ENCODE measurements at places on chromosomes 3 and 15.

DNA sequence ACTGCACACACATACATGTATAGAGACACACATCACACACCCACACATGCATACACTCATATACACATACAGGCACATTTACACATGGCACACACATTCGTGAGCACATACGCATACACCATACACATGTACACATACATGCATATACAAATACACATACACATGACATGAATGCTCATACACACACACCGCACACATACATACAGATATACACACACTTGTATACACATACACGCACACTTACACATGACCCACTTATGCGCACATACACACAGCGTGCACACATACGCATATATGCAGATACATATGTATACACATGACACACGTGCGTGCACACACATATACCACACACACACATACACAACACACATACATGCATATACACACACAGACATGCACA, 162.7 kb downstream of the LRRK1 start:
- no peak for DNase-seq

GRCh38 chr3:168431491-168431890, 335.8 kb upstream of the GOLIM4 start:
- DNase-seq, result no peak

- DNase-seq, result no peak
These were observed 108.9 kb downstream of the DUT start for GRCh38 chr15:48440084-48440483.

GRCh38 chr3:16707260-16707659, 102.0 kb upstream of the DAZL start:
- no peak for DNase-seq

DNA sequence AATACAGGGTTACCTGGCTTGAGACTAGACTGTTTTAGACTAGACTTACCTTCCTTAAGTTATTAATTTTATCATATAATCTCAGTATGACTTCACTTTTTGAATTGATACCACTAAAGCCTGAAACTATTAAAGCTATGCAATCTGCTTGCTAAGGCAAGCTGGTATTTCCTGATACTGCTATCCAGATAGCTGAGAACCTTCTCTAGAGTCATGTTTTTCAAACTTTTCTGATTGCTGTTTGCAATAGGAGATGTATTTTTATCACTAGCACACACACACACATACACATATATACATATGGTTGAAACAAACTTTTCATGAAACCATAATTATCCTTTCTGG, 9.3 kb upstream of the MAGI1 start:
- no peak for DNase-seq

DNA sequence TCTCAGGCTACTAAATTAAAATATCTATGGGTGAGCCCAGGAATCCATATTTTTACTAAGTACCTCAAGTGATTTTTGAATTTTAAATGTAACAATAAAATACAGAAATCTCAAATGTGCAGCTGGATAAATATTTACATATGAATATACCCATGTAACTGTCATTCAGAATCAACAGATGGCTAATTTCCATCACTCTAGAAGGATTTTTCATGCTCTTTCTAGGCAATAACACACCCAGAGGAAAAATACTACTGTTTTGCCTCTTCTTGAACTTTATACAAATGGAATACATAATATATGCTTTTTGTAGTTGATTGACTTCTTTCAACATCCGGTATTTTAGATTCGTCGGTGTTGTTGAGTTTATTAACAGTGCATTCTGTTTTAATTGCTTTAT, 601.3 kb upstream of the NECTIN3 start:
- DNase-seq, result no peak

- no peak for DNase-seq
These were observed 40.1 kb upstream of the RASGRF1 start for GRCh38 chr15:79130535-79131130.

GRCh38 chr3:156109989-156110388, 10.4 kb upstream of the KCNAB1 start:
- DNase-seq, result no peak

- no peak for DNase-seq
These were observed 17.3 kb downstream of the KPNA1 start for GRCh38 chr3:122497425-122497824.

GRCh38 chr15:52680041-52680391, 828 bp upstream of the ATOSA start:
- DNase-seq, result no peak

DNA sequence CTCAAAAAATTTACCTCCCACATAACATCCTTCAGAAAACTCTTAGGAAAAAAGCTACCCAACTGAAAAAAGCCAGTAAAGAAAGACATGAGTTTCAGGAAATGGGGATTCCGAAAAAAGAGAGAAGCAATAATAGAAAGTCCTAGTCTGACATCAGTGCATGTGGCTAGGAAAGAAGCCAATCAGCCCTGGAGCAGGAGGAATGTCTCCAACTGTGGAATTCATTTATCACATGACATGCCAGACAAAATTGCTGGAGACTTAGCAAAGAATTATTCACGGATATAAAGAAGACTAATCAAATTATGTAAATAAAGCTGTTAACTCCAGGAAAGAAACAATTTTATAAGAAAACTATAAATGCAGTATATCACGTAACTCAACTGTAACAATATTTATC, 258.9 kb upstream of the RARB start:
- no peak for DNase-seq

DNA sequence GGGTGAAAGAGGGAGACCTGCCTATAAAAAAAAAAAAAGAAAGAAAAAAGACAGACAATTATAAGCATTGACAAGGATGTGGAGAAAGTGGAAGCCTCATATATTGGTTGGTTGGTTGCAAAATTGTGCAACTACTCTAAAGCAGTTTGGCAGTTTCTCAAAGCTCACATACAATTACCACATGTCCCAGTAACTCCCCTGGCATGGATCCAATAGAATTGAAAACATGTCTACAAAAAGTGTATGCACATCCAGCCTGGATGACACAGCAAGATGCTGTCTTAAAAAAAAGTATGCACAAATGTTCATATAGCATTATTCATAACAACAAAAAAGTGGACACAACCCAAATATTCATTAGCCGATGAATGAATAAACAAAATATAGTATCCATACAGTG, 19.5 kb downstream of the SETMAR start:
- no peak for DNase-seq

GRCh38 chr3:65953301-65953812, 85.4 kb downstream of the MAGI1 start:
- no peak for DNase-seq

DNA sequence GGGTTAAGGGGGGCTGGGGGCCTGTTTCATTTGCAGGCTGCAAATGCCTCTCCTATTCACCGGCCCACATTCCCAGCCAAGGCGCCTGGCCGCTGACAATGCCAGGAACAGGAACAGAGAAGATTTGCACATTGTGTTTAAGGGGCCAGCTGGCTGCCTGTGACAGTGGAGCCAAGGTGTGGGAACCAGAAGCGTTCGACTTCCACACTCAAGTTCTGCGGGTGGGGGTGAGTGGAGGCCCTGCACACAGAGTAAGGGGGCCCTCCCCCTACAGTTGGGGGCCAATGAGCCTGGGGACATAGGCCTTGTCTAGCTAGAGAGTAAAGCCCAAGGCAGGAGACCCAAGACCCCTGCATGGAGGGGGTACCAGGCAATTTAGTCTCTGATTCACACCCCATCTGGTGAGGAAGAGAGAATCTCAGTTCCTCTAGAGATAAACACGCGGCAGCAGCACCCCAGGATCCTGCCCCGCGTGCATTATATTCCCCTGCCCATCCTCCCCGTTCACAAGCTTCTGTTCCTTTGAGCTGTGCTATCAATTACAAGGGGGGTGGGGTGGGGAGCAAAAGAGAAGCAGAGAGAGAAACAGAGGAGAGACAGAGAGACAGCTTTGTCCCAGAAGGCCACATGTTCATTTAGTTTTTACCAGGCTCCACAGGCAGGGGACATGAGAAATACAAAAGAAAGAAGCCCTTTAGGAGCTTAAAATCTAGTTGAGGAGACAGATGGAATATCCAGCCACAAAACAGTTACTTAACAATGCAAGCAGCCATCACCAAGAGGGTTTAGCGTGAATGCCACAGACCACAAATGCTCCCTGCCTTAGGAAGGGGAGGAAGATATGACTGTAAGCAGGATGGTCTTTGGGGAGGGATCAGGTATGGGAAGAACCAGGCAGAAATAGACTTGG, 9.2 kb downstream of the IGDCC3 start:
- DNase-seq, result no peak

DNA sequence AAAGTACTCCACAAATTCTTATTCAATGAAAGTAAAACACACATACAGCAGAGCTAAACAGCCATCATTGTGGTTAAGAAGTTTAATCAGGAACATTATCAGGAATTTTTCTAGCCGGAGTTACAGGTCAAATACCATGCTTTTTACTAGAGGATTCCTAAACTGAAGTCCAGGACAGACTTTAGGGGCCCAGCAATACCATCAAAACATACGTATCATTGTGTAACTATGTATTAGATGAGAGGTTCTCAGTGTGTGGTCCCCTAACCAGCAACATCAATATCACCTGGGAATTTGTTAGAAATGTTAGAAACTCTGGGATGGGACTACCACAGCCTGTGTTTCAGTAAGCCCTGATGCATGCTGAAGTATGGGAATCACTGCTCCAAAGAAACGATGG, 404.2 kb upstream of the IL12A start:
- DNase-seq, result no peak

- no peak for DNase-seq
These were observed 5.2 kb upstream of the SEMA3B start for GRCh38 chr3:50263478-50264382.

DNA sequence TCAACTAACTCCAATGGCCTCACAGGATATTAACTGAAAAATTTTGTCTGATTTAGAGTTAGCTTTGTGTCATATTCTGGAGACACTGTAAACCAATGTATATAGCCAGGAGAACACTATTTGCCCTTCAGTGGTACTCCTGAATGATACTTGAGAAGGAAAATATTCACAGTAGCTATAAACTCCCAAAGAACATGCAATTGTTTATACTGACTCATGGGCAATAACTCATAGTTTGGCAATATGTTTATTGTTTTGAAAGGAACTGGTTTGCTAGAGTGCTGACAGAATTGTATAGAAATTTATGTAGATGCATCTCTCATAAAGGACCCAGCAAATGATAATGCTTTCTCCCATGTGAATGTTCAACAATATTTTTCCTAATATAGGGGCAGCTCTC, 537.6 kb downstream of the PLOD2 start:
- no peak for DNase-seq

DNA sequence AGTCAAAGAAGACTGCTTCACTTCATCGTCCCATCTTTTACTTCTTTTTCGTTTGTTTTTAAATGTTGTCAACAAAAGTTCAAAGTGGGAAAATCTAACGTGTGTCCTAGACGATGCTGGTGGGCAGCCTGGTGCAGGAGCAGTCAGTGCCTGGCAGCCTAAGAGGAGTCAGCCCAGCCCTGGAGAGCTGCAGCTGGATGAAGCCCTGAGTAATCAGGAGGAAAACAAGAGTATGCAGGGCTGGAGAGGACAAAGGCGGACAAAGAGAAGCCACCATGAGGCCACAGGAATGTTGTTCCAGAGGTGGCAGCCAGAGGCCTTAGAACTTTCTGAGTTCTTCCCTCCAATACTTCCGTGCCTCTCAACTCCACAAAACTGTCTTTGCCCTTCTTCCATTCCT, 5.7 kb downstream of the ADAMTS17 start:
- no peak for DNase-seq

DNA sequence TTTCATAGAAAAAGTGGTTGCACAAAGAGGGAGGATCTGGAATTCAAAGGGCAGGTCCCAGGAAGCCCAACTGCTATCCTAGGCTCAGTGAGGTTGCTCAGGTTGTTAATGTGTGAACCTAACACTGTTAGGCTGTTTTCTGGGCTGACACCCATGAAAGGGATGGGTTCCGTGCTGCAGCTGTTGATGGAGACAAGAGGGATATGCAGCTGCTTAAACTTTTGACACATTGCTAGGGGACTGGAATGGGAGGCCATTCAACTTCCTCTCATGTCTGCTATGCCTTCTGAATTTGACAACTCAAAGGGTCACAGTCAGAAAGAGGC, 198.0 kb upstream of the NR2E3 start:
- DNase-seq, result no peak

DNA sequence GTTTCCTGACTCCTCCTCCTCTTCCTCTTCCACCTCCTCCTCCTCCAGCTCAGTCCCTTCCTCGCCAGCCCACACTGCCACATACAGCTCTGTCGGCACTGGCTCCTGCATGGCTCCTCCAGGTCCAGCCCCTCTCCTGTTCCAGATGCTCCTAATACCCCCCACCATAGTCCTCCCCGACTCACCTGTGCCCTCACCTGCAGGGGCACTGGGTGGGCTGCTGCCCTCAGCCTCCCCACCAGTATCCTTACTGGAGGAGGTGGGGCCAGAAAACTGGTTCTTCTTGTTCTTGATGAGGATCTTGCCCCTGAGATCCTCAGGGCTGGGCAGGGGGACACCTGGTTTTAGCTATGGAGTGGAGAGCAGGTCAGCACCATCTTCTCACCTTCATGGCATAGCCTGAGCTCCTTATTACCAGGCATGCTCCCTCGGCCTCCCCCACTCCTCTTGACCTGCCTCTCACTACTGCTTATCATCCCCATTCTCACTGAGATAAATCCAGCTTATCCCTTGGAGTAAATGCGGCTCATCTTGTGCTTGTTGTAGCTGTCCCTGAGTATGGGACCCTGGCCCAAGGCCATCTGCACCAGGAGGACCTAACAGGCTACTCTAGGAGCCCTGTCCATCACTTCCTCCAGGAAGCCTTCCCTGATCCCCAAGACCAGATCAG, 11.0 kb downstream of the PLCB2 start:
- DNase-seq, result no peak

DNA sequence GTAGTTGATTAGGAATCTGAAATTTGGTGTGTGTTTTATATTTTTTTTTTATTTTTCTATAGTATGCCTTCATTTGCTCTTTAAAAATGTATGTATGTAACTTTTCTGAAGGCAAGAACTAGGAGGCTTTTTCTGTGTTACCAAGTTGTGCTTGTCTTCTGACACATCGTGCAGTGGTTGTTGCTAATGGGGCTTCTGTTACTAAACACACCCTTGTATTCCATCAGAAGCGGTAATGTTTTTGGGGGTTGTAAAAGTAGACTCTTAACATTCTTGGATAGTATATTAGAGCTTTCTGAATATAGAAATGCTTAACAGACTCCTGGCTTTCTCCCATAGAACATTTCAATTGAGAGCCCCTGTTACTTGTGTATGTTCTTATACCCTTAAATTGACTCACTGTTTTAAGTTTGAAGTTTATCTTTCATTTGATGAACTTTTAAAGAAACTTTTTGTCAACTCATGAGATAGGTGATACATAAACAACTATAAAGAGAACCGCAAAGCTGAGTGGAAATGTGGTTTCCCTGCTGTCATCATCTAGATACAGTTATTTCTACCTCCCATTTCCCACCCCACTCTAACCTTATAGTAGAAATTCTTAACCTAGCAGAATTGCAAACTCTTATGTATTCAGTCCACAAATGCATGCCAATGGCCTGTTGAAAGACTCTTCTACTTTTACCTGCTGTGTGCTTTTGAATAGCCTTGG, 2.5 kb downstream of the TIPARP start:
- no peak for DNase-seq

GRCh38 chr15:47293466-47294162, 423.7 kb upstream of the SEMA6D start:
- DNase-seq, result no peak

GRCh38 chr3:184740509-184741258, 28.8 kb upstream of the MAGEF1 start:
- DNase-seq, result no peak

Data from NCI-H2227 treated with DMSO at 0.1 percent for 48 hours (cell line).